ENCODE measurements at places on chromosomes 4 and X.

DNA sequence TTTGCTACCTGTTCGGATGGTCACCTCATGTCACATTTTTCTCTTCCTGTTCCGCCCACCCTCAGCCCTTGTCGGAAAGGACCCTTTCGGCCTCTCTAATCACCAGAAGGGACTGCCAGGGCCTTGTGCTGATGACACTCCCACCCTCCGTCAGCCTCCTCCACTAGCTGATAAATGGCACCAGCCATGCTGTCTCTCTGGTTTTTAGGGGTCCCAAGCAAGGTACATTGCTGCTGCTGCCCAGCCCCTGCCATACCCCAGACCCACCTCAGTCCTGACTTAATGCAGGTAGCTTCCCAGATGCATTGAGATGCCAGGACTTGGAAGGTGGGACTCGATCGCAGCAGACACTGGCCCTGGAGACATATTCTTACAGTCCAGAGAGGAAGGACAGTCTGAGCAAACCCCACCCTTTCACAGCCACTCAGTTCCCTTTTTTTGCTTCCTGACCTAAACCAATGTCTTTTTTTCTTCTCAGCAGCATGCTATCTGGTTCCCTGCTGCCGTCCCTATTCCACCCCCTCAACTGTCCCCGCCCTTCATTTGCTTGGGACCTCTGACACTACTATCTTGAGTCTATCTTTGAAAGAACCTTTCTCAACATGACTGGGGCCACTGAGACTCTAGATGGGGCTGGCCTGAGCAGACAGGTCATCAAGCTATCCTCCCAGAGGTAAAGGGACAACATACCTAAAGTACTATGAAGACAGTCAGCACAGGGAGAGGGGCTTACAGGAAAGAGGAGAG, at the start of gene BTK:
Gene BTK (minus strand): TSS at position 397 of the 747 bp plus-strand sequence. CDS start 10,907 bp downstream, outside the sequence.
- no peak for DNase-seq

DNA sequence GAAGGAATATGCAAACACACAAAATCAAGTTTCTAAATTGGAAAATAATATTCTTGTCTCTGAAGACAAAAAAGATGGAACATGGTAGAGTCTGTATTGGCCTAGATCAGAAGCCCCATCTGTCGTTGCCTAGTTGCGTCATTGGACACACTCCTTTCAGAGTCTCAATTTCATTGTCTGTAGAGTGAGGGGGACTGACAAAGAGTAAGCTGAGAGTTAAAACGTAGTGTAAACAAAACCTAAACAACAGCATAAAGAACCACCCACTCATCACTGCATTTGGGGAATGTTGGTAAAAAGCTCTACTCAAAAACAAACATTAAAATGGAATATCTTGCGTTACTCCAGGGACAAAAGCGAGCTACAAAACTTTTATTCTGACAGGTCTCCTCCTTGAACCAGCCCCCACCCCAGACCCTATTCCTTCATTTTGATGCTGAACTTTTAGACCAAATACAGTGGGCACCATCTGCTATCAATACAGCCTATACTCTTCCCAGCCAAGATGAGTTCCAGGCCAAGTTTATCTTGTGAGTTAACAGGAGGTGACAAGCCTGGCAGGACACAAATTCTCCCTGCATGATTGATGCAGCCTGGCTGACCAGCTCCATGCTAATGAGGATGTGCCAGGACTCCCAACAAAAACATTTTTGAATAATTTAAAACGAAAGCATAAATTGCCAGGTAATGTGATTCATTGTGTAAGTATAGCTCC, 125.2 kb downstream of the COL25A1 start:
- DNase-seq, result no peak

DNA sequence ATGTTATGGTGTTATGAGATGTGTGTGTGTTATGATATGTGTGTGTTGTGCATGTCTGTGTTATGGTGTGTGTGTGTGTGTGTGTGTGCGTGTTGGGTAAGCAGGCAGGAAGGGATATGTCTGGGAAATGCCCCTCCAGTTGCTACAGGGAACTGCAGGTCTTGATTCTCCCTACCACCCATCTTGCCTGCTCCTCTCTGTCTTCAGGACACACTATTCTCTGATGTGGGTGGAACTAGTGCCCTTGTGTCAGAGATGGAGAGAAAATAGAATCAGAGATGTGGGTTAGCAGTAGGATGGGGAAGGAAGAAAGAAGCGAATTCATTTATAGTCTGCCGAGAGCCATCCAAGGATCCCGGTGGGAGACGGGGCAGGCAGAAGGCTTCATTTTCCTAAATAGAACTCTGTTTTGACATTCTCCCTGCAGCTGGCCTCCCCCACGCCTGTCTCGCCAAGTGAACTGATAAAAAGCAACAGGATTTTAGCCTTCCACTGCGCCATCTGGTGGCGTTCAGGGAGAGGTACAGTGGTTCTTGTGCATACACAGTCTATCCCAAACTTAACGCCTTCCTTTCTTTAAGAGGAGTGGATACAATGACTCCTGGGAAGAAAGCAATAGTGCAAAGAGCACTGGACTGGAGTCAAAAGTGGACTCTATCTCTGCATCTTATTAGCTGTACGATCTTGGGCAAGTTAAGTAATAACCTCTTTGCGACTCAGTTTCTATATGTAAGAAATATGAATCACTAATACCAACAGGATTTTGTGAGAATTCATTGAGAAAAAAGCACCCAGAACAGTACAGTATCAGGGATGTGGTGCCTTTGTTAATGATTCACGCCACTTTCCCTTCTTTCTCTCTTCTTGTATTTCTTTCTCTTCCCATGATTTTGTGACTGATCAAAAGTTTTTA, 14.1 kb upstream of the MGST2 start:
- DNase-seq, result peak; percentile 29

- no peak for DNase-seq
Observed at GRCh38 chr4:150136481-150136880, 58.2 kb downstream of the DCLK2 start.

DNA sequence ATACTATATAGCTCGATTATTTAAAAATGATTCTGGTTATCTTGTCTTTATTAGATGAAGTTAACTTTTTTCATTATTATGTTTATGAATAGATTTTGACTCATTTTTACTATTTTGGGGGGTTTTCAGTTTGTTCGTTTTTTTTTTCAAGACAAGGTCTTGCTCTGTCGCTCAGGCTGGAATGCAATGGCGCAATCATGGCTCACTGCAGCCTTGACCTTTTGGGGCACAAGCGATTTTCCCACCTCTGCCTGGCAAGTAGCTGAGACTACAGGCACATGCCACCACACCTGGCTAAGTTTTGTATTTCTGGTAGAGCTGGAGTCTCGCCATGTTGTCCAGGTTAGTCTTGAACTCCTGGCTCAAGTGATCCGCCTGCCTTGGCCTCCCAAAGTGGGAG, 24.9 kb upstream of the FOXR2 start:
- no peak for DNase-seq

DNA sequence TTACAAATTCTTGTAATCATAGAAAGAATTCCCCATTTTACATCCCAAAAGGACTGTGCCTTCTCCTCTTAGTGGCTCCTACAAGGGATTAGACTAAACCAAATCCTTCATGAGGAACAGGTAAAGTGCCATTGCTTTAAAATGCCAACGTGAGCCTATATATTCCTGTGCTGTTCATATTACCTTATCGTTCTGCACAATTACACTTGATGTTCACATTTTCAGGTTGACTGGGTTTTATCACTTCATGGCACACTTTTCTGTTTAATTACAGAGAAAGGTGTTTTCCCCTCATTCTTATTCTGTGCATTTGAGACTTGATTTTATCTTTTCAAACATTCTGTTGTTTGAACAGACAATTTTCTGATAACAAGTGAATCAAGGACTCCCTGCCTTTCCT, 645.6 kb upstream of the FTHL17 start:
- no peak for DNase-seq

DNA sequence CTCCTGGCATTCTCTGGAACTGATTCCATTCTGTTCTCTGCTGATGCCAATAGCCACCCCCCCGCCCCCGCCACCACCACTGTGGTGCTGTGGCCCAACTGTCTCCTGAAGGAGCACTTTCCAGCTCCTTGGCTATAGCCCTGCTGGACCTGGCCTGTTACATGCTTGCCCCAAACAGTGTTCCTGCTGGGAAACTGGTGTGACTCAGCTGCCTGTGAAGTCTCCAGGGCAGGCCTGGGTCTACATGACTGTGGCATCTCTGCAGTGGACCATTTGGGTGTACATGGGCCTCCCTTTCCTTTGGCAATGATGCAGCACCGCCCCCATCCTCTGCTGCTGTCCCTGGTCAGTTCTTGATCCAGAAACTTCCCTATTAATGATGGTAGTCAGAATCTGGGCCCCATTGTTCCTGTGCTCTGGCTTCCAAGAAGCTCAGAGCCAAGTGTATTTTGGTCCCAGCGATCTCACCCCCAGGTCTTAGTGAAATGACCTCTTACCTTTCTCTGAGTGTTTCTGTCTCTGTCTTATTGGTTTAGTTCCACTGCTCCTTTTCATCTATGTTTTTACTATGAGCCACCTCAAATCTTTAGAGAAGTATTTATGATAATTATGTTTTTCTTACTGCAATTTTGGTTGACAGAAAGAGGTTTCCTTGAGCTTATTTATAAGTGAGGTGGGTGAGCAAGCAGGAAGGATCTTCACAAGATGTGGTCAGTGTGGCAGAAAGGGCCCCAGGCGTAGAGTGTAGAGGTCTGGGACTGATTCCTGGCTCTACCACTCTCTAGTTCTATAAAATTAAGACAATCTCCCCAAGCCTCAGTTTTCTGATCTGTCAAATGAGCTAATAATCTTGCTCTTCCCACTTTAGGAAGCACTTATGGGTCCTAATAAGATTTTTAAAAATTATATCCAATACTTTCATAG, 210.7 kb upstream of the EOLA2 start:
- no peak for DNase-seq

GRCh38 chrX:73126240-73126639, 46.9 kb upstream of the PABPC1L2A start:
- no peak for DNase-seq

GRCh38 chr4:156771171-156771837, 200.3 kb downstream of the PDGFC start:
- DNase-seq, result no peak

DNA sequence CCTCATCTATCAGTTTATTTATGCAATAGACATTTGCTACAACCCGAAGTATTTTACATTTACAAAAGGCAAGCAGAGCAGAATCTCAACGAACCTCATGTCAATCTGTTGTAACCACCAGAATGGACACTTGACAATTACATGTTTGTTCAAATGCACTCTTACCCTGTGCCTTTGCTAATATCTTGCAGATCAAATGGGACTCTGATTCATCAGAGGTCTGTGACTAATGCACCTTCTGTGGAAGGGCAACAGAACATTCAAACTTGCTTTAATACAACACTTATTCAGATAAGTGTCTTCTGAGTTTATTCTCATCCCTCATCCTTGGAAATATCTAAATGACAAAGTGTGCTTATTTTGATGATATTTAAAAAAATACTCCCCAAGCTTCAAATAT, 644.7 kb upstream of the PCDH10 start:
- no peak for DNase-seq

DNA sequence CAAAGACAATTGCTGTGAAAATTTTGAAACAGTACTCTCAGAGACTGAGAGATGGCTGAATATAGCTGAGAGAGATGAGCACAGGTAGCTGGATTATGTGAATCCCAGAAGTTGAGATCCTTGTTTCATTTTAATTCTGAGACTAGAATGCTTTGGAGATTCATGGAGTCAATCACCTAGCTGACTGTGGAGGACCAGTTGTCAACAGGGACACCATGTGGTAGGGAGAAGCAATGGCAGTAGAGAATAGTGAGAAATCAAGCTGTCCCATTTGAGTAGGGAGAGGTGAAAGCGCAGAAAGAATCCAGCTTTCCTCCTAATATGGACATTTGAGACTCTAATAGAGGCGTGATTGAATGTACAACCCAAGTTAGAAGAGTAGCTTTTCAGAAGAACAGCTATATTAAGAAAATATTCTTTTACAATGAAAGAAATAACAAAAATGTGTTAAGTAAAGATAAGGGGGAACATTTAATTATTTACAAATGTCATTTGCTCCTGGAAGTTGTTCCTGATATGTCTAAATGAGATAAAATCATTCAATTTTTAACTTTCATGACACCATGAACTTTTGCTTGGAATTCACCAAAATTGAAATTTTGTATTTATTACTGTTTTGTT, 30.3 kb upstream of the GLRB start:
- peak; percentile 52 for DNase-seq

DNA sequence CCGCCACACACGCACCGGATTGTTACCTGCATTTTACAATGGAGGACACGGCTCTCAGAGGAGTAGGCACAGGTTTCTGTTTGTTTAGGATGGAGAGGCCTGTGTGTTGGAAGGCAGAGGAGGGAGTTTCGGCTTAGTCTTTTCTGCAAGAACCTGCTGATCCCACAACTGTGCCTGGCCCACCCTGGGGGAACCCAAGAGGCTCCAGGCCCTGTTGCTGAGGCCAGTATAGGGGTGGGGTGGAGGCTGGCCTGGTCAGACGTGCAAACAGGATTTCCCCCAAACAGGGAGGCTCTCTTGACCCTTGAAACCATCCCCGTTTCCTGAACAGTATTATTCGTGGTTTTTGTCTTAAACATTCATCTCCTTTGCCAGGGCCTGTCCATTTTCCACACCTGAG, 772 bp upstream of the SLC49A3 start:
- no peak for DNase-seq

- no peak for DNase-seq
Observed at GRCh38 chrX:136126371-136126770, 21.0 kb upstream of the FHL1 start.
